ENCODE measurements at places on chromosomes 1 and 21. TPM values are rescaled to one million over a fixed set of nuclear protein-coding genes. Genes with fewer than 3 reads are reported as not detected.

Gene WDR64
- 0.04 TPM for total RNA-seq

Gene LCE2C
- total RNA-seq: not detected

Gene KRTAP10-4
- total RNA-seq: not detected

Gene GSTM5
- 19.4 TPM for total RNA-seq

DNA sequence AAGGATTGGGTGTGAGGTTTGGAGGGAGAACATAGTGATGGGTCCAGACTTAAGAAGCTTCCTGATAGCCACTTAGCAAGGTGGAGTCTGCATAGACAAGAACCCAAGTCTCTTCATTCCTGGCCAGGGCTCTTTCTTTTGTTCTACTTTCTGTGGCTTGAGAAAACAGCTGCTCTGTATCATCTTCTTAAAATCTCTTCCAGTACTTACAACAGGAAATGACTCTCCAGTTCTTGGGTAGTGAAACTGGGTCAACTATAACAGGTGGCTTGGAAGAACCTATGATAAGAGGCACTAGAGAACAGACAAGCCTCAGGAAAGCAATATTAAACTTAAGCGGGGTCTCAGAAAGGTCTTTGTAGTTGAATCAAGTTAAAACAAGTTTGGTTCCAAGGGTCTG lies 148.1 kb upstream of the USP24 start:
- peak overlapping the region; percentile 92 for H3K27ac ChIP-seq
- no peak overlapping the region for H3K4me3 ChIP-seq
- H3K36me3 ChIP-seq: no peaks in the 10 kb centered on the region

GRCh38 chr1:17149771-17150170 lies 30.5 kb upstream of the PADI2 start:
- no peak for DNase-seq
- H3K36me3 ChIP-seq: no peaks in the 10 kb centered on the region
- no peak overlapping the region for H3K4me3 ChIP-seq
- no peaks in the 10 kb centered on the region for H3K4me1 ChIP-seq
- no peak overlapping the region for H3K27ac ChIP-seq

- peaks cover 9% of the 10 kb centered on the region for H3K36me3 ChIP-seq
- H3K27ac ChIP-seq: peak overlapping the region; percentile 93
Observed at GRCh38 chr1:230869500-230869899, 1.2 kb upstream of the C1orf198 start.

- no peak for DNase-seq
- no peaks in the 10 kb centered on the region for H3K36me3 ChIP-seq
- H3K4me1 ChIP-seq: peaks cover 3% of the 10 kb centered on the region
- H3K4me3 ChIP-seq: no peak overlapping the region
Observed at GRCh38 chr1:176199707-176200106, 7.4 kb downstream of the COP1 start.

- H3K4me3 ChIP-seq: no peak overlapping the region
- no peaks in the 10 kb centered on the region for H3K36me3 ChIP-seq
- H3K4me1 ChIP-seq: no peaks in the 10 kb centered on the region
- no peak overlapping the region for H3K27ac ChIP-seq
Observed at GRCh38 chr1:233480198-233480597, 133.7 kb upstream of the KCNK1 start.

DNA sequence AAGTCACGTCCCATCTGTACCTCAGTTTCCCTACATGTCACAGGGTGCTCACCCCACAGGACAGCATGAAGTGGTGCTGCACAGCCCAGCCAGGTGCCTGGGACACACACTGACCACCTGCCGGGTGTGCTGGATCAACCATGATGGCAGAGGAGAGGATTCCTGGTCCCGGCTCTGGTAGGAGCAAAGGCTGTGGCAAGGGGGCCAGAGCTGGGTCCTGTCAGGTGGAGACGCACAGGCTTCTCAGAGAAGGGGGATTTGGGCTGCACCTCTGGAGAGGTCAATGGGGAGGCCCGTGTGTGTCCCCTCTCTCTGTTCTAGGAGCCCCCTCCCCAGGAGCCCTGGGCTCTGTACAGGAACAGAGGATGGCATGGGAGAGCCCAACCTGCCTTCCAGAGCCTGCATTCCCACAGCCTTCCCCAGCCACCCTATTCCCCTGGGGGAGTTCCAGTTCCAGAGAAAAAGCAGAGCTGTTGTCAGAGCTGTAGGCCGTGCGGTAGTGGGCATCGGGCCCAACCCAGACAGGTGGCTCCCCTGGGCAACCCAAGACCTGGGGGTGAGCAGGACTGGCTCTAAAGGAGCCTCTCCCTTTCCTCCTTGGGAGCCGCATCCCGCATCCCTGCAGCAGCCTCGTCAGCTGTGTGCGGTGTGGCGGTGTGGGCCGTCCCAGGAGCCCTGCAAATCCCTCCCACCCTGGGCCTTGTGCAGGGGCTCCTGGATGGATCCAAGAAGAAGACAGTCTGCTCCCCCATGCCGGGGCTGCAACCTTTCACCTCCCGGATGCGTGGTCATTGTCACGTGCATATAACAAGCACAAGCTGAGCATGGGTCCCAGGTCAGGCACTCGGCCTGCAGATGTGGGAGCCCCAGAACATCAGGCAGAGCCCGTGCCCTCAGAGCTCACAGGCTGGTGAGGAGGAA lies 2.9 kb upstream of the TFF3 start:
- H3K4me3 ChIP-seq: no peak overlapping the region
- peaks cover 6% of the 10 kb centered on the region for H3K27me3 ChIP-seq
- no peaks in the 10 kb centered on the region for H3K36me3 ChIP-seq
- peaks cover 20% of the 10 kb centered on the region for H3K4me1 ChIP-seq

- no peak overlapping the region for H3K27ac ChIP-seq
- DNase-seq: no peak
- H3K36me3 ChIP-seq: peaks cover 5% of the 10 kb centered on the region
- H3K4me1 ChIP-seq: no peaks in the 10 kb centered on the region
- H3K27me3 ChIP-seq: no peaks in the 10 kb centered on the region
Observed at GRCh38 chr1:92691925-92692324, 93.0 kb downstream of the EVI5 start.

- H3K4me1 ChIP-seq: peaks cover 16% of the 10 kb centered on the region
- H3K4me3 ChIP-seq: no peak overlapping the region
- peak; percentile 81 for DNase-seq
- H3K27ac ChIP-seq: peak overlapping the region; percentile 77
Observed at GRCh38 chr1:21573971-21574465, 64.8 kb downstream of the ALPL start.

DNA sequence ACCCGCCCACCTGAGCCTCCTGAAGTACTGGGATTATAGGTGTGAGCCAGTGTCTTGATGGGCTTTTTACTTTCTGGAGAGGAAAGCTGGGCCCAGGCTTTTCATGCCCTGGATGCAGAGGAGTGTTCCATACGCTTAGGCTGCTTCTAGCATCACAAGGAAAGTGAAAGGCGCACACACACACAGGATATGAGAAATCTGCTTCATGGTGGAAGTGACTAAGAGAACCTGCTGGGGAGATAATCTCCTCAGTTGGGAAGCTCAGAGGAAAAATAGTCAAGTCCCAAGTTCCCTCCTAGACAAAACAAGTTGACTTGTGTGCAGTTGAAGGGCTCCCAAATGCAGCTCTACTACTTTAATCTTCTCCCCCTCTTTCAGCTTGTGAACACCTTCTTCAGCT lies 2.2 kb downstream of the NUDC start:
- H3K27me3 ChIP-seq: no peaks in the 10 kb centered on the region
- H3K27ac ChIP-seq: no peak overlapping the region
- peaks cover 17% of the 10 kb centered on the region for H3K4me1 ChIP-seq
- H3K4me3 ChIP-seq: no peak overlapping the region

GRCh38 chr1:1200876-1201810 lies 5.2 kb downstream of the TNFRSF18 start:
- H3K4me1 ChIP-seq: peaks cover 28% of the 10 kb centered on the region
- no peak overlapping the region for H3K4me3 ChIP-seq
- peaks cover 26% of the 10 kb centered on the region for H3K27me3 ChIP-seq
- no peaks in the 10 kb centered on the region for H3K36me3 ChIP-seq

All from muscle of leg (tissue), 16 donors.